Sigmoid colon (tissue), 7 donors: ENCODE measurements at places on chromosomes 6 and 20. TPM values are rescaled to one million over a fixed set of nuclear protein-coding genes. Genes with fewer than 3 reads are reported as not detected.

Gene CEP85L
- 0.23 TPM for polyA plus RNA-seq

Gene PSORS1C2
- not detected for polyA plus RNA-seq

Gene SLCO4A1
- polyA plus RNA-seq: 3.6 TPM

Gene SLC22A16
- not detected for polyA plus RNA-seq

Gene KIFC1
- 23.0 TPM for polyA plus RNA-seq

Gene C6orf141
- polyA plus RNA-seq: 1.8 TPM

Gene CRISP2
- polyA plus RNA-seq: not detected

Gene DEFB124
- polyA plus RNA-seq: not detected

Gene HLA-DPB1
- 359 TPM for polyA plus RNA-seq

Gene NRM
- 1.8 TPM for polyA plus RNA-seq

Gene ADGRB3
- 0.60 TPM for polyA plus RNA-seq

Gene FERMT1
- polyA plus RNA-seq: 21.6 TPM

Gene GSTA3
- not detected for polyA plus RNA-seq

Gene TRMT11
- polyA plus RNA-seq: 11.0 TPM

Gene REM1
- polyA plus RNA-seq: 1.2 TPM
